ENCODE measurements at places on chromosomes 1 and 21.
A peak's percentile ranks its signal among the peaks of the same experiment; 100 is the strongest.

GRCh38 chr1:101147381-101147780 is 89.4 kb upstream of the S1PR1 start:
- DNase-seq, result no peak

- DNase-seq, result no peak
These were observed 85.9 kb downstream of the USP24 start for GRCh38 chr1:55129194-55129728.

DNA sequence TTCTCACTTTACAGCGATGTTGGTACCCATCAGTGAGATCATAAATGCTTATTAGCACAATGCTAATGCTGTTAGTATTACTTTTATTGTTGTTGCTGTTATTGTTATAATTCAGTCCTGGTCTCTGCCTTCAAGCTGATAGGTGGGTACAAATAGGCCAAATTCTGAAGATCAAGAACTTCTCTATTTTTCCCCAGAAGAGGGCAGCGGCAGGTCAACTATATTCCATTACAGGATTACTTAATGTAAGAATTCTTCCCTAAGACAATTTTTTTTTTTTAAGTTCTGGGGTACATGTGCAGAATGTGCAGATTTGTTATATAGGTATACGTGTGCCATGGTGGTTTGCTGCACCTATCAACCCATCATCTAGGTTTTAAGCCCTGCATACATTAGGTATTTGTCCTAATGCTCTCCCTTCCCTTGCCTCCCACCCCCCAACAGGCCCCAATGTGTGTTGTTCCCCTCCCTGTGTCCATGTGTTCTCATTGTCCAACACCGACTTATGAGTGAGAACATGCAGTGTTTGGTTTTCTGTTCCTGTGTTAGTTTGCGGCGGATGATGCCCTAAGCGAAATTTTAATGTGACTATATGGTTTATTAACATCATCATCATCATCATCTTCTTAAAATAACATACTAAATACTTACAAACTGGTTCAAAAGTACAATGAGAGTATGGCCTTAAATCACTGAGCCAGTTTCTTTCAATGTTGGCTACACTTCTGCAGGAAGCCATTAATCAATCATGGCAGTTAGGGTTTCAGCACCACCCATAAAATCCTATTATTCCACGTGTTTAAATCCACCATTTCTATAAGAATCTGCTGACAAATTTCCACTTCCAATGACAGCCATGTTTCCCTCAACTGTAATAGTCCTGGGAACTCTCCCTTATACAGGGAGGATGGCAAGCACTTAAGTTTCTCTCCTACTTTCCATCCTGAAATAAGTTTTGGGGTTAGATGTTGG is 19.2 kb downstream of the SLC19A2 start:
- peak; percentile 39 for DNase-seq

- DNase-seq, result no peak
These were observed 2.9 kb upstream of the PSEN2 start for GRCh38 chr1:226867461-226868054.

- no peak for DNase-seq
These were observed 375.7 kb upstream of the B3GALT2 start for GRCh38 chr1:193562121-193562520.

- DNase-seq, result no peak
These were observed 38.9 kb downstream of the PGM1 start for GRCh38 chr1:63632110-63632509.

- no peak for DNase-seq
These were observed 51.6 kb downstream of the NEGR1 start for GRCh38 chr1:72230746-72231145.

GRCh38 chr1:30191154-30191702 is 532.2 kb downstream of the MATN1 start:
- no peak for DNase-seq

DNA sequence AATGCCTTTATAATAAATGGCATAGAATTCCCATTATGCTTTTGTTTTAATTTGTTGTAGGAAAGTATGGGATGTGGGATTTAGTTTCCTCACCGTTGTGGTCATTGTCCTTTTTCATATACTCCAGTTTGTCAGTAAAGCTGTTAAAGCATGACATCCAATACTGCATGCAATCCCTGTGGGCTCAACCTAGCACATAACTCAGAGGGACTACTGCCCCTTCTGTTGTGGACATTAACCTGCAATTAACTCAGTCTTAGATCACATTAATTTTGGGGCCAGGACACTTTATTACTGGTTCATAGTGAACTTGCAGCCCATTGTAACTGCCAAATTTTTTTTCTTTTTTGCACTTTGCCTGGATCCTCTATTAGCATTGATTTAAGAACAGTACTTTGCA is 112.5 kb downstream of the DNM3 start:
- DNase-seq, result no peak

DNA sequence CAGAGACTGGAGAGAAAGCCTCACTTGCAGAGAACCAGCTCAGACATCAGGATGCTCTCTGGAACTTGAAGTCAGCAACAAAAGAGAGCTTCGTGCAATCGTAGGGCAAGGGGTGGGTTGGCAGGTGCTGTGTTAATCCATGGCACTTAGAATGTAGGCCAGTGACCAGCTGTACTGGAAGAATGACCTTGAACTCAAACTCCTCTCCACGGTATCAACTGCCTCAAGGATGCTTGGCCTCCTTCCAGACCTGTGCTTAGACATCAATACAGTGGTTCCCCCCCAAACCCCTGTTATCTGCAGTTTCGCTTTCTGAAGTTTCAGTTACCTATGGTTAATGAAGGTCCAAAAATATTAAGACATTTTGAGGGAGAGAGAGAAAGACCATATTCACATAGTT is 6.5 kb downstream of the KANK4 start:
- no peak for DNase-seq

DNA sequence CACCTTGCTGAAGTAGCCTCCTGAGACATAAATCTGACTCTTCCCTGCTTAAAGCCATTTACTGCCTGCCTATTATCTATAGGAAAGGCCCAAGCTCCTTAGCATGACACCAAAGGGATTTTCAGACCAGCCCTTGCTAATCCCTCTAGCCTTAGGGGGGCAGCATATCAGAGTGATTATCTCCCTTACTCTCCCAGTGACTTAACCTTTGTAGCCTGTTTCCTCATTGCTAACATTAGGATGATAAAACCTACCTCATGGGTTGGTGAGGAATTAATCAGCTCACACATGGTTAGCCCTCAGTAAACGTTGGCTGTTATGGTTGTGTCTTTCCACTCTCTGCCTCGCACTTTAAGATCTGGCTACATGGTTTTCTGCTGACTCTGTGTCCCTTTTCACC is 70.1 kb downstream of the ROR1 start:
- no peak for DNase-seq

GRCh38 chr1:225321784-225322183 is 106.1 kb downstream of the LBR start:
- DNase-seq, result no peak

GRCh38 chr1:159444511-159444910 is 5.0 kb downstream of the OR10J1 start:
- DNase-seq, result no peak

GRCh38 chr21:46567348-46567747 is 37.5 kb downstream of the S100B start:
- no peak for DNase-seq

- no peak for DNase-seq
These were observed 140.3 kb downstream of the FOXD2 start for GRCh38 chr1:47578026-47578720.

DNA sequence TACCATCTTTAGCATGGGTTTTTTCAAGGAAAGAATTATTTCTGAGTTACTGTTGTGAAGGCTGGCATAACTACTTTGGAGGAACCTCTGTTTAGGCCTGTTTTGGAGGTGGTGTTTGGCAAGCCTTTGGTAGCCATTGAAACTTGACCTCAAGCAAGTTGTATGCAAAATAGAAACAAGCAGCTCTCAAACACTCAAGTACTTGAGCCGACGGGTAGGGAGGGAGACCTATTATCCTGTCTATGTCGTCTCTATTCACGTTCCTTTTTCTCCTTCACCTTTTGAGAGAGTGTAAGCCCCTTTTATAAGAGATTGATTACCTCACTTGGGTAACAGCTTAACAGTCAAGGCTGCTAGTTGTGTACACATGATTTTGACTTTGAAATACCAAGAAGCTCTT is 878.3 kb upstream of the CXADR start:
- no peak for DNase-seq

GRCh38 chr1:95076034-95076433 is 3.3 kb upstream of the ALG14 start:
- no peak for DNase-seq

GRCh38 chr1:12162459-12163137 is 4.2 kb upstream of the TNFRSF1B start:
- no peak for DNase-seq

DNA sequence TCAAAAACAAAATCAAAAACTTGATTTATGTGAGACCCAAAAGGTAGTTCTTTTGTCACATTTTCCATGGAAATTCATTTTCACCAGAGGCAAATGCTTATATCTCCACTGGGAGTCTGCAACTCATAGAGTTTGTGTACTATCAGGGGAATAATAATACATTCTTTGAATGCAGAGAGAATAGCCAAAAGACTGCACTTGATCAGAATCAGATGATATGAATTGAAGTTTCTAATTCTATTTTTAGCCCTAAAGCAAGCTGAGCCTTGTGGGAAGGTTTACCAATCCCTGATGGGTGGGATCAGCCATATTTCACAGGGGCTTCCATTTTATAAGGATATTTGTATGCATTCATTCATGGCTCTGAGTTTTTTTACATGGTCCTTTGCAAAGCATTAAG is 49.6 kb downstream of the TSEN15 start:
- DNase-seq, result no peak

- DNase-seq, result no peak
These were observed 28.2 kb downstream of the SNAP47 start for GRCh38 chr1:227763246-227764018.

- DNase-seq, result no peak
These were observed 623 bp downstream of the RPL22 start for GRCh38 chr1:6198646-6199297.

GRCh38 chr1:206908038-206908437 is 10.8 kb downstream of the IL24 start:
- no peak for DNase-seq

DNA sequence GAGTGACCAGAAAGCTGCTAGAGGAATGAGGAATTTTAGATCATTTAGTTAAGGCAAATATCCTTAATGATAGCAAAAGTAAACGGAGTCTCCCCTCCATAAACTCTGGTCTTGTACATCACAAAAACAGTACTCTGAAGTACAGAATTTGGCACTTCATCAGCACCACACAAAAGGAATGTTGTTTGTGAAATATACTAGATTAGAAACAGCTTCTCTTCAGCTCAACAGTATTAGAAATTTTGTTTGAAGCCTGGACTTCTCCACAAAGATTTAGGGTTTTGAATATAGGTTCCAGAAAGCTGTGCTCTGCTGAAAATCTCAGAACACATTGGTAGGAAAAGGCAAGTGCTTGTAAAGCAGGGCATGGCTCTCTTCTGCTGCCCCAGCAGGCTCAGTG is 135.1 kb upstream of the PTGFR start:
- DNase-seq, result no peak

GRCh38 chr1:113859478-113860175 is 11.9 kb downstream of the PTPN22 start:
- no peak for DNase-seq

GRCh38 chr1:35557118-35557610 is at the start of gene KIAA0319L:
Gene KIAA0319L, minus strand, starts transcription at chr1:35557403. Its CDS starts 2,912 bp downstream, at chr1:35554491.
- DNase-seq, result peak; percentile 94

- no peak for DNase-seq
These were observed 53.0 kb upstream of the CLDN14 start for GRCh38 chr21:36532769-36533467.

GRCh38 chr21:27293239-27293638 is 326.4 kb upstream of the ADAMTS5 start:
- DNase-seq, result no peak

- no peak for DNase-seq
These were observed 6.4 kb upstream of the EPHA2 start for GRCh38 chr1:16162163-16162822.

DNA sequence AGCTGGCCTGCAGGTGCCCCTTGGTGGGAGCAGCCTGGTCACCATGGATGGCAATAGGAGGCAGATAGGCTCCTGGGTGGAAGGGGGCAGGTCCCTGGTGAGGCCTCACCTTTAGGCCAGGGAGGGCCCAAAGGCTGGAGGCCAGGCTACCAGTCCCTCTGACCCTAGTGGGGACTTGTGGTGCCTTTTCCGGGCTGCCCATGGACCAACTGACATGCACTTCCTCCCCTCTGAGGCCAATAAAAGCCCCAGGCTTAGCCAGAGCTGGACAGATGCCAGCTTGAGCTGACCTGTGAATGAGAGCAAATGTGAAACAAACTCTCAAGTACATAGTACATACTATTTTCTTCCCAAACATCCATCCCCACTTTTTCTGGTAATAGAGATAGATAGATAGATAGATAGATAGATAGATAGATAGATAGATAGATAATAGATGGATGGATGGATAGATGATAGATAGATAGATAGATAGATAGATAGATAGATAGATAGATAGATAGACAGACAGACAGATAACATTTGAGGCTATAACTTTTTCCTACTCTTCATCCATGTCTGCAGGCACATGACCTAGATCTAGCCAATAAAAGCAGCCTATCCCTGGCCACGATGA is 9.2 kb upstream of the CTTNBP2NL start:
- DNase-seq, result no peak

DNA sequence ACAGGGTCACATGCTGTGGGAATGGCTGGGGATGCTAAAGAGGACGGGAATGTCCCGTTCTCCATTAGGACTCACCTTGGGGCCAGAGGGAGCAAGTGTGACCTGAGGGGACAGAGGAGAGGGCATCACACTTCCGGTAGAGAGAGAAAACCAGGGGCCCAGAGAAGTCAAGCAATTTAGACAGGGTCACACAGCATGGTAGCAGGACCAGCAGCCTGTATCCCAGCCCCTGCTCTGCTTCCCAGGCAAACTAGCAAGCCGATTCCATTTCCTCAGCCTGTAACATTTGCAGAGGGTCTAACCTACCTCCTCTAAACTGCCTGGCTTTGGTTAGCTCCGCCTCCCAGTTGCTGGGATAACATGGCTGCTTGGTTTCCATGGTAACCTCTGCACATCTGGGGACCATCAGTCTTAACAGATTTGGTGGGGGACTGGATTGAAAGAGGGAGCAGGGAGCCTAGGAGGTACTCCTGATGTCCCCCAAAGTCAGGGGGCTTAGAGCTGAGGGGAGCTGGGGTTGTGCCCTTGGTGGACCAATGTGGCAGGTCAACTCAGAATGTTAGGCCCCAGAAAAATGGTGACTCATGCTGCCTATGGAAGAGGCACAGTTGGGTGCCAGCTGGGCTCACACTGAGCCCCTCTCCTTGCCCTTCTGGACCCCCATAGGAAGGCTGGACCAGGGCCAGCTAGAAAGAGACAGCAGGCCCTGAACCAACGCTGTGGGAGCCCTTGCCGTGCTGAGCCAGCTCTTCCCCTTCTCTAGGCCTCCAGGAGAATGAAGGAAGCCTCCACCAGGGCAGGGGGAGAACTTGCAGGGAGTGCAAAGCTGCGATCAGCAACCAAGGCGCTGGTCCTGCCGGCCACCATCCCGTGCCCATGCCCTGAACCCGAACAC is 9.5 kb downstream of the COL16A1 start:
- no peak for DNase-seq

GRCh38 chr1:164559342-164560051 is 513 bp downstream of the PBX1 start:
- no peak for DNase-seq

- DNase-seq, result no peak
These were observed 173.4 kb downstream of the TOMM20 start for GRCh38 chr1:234955107-234955731.

- peak; percentile 67 for DNase-seq
These were observed 1.4 kb upstream of the C1QC start for GRCh38 chr1:22641906-22642636.

GRCh38 chr1:27504588-27505419 is 14.8 kb upstream of the WASF2 start:
- DNase-seq, result no peak

Data from NCI-H2081 (cell line).